ENCODE measurements at places on chromosomes 7 and 10. TPM values are rescaled to one million over a fixed set of nuclear protein-coding genes. Genes with fewer than 3 reads are reported as not detected.

GRCh38 chr7:139691253-139691781 lies 86.5 kb downstream of the HIPK2 start:
- peak; percentile 71 for DNase-seq

DNA sequence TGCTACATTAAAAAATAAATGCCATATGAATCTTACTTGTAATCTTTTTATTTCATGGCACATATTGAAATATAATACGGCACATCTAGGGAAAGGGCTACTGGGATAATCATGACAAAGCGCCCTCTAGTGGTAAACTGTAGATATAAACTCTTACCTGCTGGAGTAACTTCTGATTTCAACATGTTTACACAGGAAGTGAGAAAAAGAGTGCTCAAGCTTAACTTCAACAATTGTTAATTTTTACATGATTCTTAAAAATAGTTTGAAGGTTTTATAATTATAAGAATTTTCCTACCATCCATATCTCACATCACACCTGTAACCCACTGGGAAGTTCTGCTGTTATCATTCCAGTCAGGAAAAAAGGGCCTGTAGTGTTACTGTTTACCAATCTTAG lies 2.0 kb upstream of the HEPACAM2 start:
- DNase-seq, result peak; percentile 29

CABCOCO1 gene
- total RNA-seq, result not detected

RGR gene
- total RNA-seq, result not detected

CTNNA3 gene
- total RNA-seq, result 0.37 TPM

EN2 gene
- not detected for total RNA-seq

DNA sequence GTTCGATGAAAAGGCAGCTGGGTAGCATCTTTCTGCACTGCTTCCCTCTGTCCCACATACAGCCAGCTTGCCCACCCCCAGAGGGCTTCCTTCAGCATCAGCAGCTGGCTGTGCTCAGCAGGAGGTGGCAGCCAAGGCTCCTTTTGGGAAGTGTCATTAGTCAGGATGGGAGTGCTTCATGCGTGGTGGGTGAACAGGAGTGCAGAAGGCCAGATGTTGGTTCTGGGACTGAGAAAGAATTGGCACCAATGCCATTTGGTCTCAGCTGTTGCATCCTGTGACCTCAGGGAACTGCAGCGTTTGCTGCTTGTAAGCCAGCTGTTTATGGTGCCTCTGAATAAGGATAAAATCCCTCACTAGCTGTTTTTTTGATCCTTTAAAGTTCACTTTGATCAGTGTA lies 131.1 kb upstream of the SORCS3 start:
- no peak for DNase-seq

FAM170B gene
- total RNA-seq, result not detected

FAM204A gene
- total RNA-seq, result 53.4 TPM

GRCh38 chr10:74855027-74855426 lies 28.6 kb downstream of the KAT6B start:
- peak; percentile 24 for DNase-seq

- no peak for DNase-seq
Measured at GRCh38 chr7:107951896-107952295, 51.1 kb downstream of the LAMB1 start.

DNA sequence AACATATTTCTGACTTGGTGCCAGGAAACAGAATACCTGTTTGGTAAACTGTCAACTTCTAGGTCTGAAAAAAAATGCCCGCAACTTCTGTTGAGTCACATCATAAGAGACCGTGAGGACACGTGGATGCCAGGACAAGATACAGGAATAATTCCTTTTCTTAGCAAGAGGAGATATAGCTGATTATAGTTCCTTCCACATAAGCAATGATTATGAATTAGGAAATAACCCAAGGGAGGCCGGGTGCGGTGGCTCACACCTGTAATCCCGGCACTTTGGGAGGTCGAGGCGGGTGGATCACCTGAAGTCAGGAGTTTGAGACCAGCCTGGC lies 75.2 kb downstream of the CDC123 start:
- DNase-seq, result no peak
